ENCODE measurements at places on chromosomes 1 and 21.
A peak's percentile ranks its signal among the peaks of the same experiment; 100 is the strongest.

DNA sequence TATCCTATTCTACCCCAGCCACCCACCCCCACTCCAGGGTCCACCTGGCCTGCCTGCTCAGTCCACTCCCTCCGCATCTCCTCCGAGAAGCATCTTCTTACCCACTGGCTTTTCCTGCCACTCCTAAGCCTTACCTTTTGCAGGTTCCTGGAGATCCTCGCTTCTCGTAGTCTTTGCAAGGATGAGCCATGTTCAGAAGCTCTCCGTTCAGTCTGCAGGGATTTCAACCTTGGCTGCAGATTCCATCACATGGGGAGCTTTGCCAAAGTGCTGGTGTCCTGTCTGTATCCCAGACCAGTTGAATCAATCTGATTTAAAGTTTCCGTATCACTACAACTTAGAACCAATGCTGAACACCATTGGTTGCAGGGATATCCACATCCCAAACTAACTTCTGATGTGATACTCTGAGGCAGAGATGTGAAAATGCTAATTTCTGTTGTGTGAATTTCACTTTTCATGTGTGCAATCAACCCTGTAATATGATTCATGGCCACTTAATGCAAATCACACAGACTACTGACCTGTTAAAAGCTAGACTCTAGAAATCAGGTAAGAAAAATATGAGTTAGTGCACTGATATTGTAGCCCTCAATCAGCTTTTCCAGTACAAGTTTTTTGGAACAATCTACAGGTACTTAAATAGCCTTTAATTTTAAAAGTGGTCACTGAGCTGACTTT, 61.9 kb downstream of the CAPN2 start:
- no peak for DNase-seq

DNA sequence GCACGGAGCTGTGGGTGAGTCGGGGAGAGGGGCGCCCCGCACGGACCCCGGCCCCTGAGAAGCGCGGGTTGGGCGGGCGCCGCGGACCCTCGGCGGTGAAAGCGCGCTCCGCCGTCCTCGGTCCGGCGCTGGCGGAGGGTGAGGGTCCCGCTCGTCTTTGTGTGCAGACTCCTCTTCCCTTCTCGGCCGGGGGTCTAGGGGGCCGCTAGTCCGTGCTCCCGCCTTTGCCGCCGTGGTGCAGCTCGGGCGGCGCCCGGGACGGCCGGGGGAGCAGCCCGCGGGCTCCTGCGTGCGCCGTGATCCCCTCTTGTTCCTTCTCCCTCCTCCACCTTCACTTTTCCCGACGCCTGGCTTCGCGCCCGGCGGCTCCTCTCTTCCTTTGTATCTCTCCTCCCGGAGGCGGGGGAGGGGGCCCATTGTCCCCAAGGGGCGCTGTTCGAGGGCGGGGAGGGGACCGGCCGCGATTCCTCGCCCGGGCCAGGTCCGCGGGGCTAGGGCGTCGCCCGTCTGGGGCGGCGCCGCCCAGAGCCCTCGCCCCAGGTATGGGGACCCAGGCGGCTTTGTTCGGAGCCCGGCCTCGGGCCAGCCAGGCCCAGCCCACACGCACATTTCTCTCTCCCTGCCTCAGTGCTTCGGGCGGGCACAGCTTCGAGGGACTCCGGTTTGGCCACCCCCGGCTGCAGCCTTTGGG, 519 bp downstream of the FNBP1L start:
- no peak for DNase-seq

GRCh38 chr1:96992871-96993270, 271.3 kb downstream of the PTBP2 start:
- DNase-seq, result no peak

DNA sequence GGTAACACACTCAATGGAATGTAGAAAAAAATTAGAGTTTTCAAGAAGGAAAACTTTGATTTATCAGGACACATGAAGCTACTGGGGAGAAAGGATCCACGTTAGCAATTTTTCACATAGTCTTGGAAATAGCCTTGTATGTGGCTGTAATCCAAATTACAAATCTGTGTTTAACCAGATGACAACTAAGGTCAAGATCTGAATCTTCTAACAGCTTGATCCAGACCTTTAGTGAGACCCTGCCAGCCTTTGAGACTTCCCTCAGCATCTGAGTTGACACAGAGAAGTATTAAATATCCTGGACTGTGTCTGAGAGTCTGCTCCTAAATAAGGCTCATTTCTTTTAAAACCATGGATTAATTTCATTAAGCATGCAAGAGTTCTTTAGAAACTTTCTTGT, 135.9 kb upstream of the KCNK2 start:
- no peak for DNase-seq

DNA sequence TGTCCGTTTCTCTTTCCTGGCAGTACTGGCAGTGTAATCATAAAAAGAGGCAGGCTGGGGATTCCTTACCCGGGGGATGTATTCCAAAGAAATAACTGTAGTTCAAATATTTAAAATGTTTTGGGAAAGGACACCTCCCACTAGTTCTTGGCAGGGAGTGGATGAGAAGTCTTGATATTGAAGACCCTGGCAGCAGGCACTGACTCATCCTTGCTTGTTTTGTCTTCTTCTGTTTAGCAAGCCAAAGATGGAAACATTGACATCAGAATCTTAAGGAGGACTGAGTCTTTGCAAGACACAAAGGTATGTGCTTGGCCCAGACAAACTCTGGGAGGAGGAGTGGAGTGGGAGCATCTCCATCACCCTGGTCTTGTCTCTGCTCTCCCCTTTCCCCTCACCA, 639 bp downstream of the IL20 start:
- DNase-seq, result no peak

DNA sequence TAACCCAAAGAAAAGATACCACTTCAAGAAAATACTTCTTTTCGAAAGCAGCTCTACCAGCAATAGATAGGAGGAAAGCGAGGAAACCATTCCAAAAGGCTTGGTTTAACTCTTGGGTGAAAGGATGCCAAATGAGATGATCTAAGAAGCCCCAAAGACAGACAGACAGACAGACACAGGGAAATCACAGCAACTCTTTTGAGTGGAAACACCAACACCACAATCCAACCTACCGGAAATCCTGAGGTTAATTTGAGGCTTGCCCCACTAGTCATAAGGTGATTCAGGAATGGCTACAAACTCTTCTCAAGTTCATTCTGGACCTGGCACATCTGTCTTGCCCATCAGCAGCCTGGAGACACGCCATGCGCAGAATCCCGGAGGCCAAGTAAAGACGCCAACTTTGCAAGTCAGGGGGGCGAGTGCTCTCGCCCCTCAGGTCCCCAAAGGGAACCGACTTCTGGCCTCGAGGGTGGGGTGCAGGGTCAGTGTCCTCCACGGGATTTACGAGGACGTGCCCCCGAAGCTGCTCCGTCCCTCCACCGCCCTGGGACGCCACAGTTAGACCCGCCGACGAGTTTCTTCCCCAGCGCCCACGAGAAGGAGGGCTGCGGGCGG, 778 bp downstream of the EVI5 start:
- peak; percentile 17 for DNase-seq

GRCh38 chr1:61244114-61244513, 161.8 kb downstream of the NFIA start:
- no peak for DNase-seq

- peak; percentile 59 for DNase-seq
Measured at GRCh38 chr21:44939532-44940115, at the start of gene SLX9. SLX9 (plus strand) TSS chr21:44940029; CDS start chr21:44940058, 29 bp downstream.

- DNase-seq, result no peak
Measured at GRCh38 chr1:201006450-201006849, 17.1 kb downstream of the KIF21B start.

- DNase-seq, result no peak
Measured at GRCh38 chr1:154964359-154964758, 2.8 kb upstream of the PYGO2 start.

GRCh38 chr1:30314591-30314990, 408.8 kb downstream of the MATN1 start:
- no peak for DNase-seq

- no peak for DNase-seq
Measured at GRCh38 chr1:193456811-193457280, 270.4 kb upstream of the B3GALT2 start.

DNA sequence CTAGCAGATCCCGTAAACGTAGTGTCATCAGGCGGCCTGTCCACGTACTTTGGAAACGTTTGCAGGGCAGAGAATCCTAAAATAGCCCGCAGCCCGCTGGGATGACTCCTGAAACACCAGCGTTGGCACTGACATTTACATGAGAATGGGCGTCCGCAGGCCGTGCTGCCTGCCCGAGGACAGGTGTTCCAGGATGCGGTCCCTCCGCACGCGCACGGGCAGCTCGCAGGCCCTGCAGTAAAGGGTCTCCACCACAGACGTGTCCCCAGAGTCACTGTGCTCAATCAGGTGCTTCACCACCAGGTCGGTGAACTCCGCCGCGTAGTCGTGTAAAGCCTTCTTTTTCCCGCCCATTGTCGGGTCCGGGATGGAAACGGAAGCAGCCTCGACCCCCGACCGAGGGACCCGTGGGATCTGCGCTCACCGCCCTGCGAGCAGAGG, 5.8 kb upstream of the CCDC27 start:
- DNase-seq, result no peak

DNA sequence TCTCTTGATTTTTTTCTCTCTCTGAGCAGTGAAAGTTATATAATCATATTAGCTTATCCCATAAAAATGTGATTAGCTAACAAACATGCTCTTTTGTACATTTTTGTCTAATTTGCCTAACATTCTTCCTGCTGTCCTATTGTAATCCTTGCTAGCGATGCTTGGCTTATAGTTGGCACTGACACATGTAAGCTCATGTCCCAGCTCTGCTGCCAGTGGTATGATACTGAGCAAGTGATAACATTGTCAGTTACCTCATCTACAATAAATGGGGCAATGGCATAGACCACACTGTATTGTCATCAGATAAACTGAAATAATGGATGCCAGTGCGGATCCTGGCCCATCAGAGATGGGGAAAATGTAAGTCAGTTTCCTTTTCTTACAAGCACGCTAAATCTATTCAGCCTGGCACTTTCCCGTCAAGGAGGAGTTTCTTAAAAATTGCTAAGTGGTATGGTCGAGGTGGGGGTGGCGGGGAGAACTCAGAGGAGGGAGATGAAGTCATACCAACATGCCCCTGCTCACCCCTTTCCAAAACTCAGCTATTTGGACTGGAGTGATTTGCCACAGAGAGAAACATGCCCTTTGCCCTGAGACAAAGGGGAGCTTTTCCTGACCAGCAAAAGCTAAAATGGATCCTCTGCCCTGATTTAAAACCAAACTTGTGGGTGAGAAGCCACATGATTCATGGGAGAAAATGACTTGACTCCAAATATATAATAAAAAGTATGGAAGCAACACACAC, 1.3 kb downstream of the FYB2 start:
- no peak for DNase-seq

- no peak for DNase-seq
Measured at GRCh38 chr1:150484861-150485260, 2.4 kb upstream of the TARS2 start.

GRCh38 chr1:24191860-24192259, 4.8 kb upstream of the IFNLR1 start:
- DNase-seq, result no peak

DNA sequence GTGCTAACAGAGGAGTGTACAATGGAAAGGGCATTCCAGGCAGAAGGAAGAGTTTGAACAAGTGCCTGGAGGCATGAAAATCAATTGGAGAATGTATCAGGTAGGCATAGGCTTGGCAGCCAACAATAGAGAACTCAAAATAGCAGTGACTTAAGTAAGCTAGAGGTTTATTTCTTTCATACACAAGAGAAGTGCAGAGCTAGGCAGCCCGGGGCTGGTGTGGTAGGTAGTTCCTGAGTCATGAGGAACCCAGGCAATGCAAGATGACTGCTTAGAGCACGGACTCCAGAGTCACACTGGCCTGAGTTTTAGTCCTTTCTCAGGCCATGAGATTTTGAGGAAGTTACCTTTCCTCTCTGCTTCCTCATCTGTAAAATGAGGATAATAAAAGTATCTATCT, 74.8 kb upstream of the LRRN2 start:
- no peak for DNase-seq

DNA sequence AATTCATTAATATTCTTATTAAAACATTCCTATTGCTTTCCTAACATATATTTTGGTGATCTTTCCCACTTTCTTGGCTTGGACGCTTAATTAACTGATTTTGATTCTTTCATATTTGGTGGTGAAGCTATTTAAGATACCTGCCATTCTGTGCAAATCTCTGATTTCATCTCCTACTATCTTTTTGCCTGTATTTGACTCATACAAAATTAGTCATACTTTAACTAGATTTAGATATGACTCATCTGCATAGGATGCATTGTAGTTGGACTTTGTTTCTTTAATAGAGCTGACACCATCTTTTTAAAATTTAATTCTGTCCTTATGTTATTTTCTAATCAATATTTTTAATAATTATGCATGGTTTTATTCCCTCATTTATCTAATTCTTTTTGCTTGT, 93.8 kb upstream of the PLPPR4 start:
- DNase-seq, result no peak

DNA sequence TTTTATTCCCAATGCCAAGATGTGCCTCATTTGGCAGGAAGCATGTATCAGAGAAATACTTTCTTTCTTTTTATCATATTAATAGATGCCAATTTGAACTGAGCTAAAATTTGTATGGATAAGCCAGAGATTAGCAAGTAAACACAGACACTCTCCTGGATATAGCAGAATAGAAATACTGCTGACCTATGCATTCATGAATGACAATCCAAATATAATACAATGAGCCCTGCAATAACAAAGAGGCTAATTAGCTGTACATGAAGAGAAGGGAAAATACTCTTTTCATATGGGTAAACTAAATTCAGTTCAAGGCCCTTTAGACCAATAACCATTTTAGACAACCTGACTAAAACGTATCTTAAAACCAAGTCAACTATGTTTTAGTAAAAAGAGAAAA, 388.1 kb upstream of the NR5A2 start:
- DNase-seq, result no peak

- no peak for DNase-seq
Measured at GRCh38 chr1:80385650-80386049, 1379.1 kb upstream of the ADGRL4 start.

DNA sequence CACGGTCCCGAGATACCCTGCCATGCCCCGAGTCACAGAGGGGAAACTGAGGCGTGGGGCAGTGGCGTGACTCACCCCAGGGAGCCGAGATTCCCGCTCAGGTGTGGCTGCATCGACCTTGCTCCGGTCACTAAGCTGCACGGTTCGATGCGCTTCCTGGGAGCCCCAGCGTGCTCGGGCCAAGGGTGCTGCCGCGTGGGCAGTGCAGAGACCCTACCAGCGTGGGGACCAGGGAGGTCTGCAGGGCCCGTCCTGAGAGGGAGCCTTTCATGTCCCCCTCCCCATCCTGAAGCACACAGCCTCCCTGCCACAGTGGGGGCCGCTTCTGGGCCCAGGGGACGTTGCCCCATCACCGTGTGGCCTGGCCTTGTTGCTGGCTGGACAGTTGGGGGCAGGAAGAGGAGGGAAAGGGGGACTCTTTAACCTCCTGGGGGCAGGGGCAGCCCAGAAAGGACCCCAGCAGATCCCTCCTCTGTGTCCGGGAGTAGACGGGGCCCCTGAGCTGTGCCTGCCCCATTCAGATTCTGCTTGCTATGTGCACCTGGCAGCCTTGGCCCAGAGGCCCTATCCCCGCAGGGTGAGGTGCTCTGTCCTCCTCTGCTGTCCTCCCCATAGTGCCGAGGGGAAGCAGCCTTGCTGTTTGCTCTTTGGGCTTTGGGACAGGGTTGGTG, 52.3 kb downstream of the COL18A1 start:
- DNase-seq, result no peak

- no peak for DNase-seq
Measured at GRCh38 chr1:4599521-4599920, 54.9 kb upstream of the AJAP1 start.

Data from activated CD8-positive, alpha-beta memory T cell treated with anti-CD3 and anti-CD28 coated beads for 48 hours (primary cell).